ENCODE measurements at places on chromosomes 7 and 10. TPM values are rescaled to one million over a fixed set of nuclear protein-coding genes. Genes with fewer than 3 reads are reported as not detected.

DNA sequence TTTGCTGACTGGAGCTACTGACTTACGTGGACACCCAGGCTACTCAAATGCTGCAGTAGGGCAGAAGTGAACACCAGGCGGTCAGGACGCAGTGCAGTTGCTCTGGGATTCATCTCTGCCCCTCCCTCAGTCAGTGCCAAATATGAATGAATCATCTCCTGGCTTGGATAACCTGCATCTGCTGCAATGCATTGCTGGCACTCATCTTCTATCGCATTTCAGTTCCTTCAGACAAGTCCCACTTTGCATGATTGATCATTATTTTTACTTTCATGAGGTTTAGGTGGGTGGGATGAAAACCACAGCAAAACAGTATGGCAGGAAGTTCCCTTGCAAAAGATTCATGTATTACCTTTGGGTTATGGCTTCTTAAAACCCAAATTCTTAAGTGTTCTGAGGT, 224.6 kb upstream of the NRP1 start:
- DNase-seq: peak; percentile 98

- peak; percentile 33 for DNase-seq
Observed at GRCh38 chr7:76386691-76387260, 22.7 kb downstream of the SSC4D start.

DNA sequence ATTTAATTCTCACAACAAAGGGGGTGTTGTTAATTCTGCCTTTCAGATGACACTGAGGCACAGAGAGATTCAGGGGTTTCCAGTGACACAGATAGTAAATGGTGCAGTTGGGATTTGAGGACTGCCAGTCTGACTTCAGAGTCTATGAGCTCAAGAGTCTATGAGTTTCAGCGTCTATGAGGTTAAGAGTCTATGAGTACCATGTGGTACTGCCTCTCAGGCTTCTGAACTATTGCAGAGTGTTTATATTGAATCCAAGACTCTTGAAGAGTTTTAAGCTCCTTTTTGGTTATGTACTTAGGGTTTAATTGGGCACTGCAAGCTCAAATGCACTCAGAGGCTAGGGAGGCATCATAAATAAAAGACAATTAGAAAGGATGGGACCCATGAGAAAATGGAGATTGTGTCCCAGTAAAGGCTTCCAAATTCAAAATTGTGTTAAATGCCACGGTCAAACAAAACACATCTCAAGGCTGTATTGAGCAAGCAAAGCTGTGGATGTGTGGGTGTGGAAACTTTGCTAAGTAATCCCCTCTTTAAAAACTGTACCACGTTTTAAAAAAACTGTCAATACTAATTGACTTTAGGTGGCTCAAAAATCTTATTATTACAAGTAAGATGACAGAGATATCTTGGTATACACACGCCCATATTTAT, 123.9 kb upstream of the FAM171A1 start:
- DNase-seq: no peak

GRCh38 chr10:47370015-47370767, 13.9 kb downstream of the ZNF488 start:
- no peak for DNase-seq

GRCh38 chr10:61120805-61121204, 176.8 kb upstream of the RHOBTB1 start:
- DNase-seq: no peak

DNA sequence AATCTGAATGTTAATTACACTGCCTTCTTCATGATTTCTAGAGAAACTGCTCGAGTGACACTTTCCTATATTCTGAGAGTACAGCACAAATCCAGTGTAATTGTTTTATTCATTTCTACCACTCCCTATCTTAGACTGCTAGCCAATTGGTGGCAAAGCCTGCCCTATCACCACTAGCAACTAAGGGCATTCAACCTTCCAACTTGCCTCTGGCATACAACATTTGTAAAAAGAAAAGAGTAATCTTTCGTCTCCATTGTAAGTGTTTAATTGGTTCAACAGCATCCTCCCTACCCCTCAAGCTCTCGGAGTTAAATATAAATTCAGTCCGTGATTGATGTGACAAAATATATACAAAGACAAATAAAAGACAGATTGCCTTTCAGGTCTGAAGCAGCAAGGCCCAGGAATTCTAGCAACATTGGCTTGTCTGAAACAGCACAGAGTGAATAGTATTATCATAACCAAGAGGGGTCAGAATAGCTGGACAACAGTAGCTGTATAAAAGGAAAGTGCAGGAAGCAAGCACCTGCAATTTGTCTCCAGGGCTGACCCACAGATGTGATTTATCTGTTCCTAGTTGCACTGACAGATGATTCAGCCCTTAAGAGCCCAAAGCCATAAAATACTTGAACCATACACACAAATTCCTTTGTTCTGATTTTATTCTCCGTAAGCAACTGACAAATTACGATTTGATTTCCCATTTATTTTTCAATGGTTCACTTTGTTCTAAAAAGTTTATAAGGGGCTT, 47.6 kb upstream of the ANKRD1 start:
- peak; percentile 97 for DNase-seq

GRCh38 chr10:78222096-78222790, 188.6 kb downstream of the RPS24 start:
- no peak for DNase-seq

- DNase-seq: peak; percentile 25
Observed at GRCh38 chr10:55631071-55631654, 729.9 kb downstream of the ZWINT start.

DNA sequence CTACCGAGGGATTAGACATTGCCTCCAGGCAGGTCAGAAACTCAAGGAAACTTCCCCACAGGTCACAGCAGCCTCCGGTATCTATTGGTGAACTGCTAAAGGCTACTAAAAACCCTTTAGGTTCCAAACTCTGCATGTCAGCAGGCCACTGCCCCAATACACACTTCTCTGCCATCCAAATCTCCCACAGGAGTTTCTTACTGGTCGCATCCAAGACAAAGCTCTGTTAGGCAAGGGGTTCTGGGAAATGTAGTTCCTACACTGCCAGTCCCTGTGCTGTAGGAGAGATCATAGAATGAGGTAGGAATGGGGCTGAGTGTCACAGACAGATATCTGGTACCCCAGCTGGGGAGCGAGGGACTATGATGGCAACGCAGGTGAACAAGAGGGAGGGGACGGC, 757.0 kb upstream of the C7orf33 start:
- no peak for DNase-seq

GRCh38 chr10:104077247-104077646, 8.4 kb downstream of the COL17A1 start:
- DNase-seq: no peak

DNA sequence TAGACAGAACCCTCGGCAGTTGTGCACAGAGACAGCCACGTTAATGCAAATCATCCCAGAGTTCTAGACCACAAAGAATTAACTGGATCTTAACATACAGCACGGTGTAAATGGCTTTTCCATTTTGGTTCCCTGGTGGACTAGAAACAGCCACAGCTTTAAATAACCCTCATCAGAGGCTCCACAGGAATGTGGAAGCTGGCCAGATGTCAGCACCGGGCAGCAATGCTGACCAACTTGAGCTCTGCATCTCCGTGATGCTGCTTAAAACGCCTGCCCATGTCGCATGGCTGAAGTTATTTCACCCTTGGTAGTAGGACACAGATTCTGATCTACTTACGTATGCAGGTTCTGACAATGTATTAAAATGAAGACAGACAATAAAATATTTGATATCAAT, 24.5 kb downstream of the RSU1 start:
- peak; percentile 83 for DNase-seq

DNA sequence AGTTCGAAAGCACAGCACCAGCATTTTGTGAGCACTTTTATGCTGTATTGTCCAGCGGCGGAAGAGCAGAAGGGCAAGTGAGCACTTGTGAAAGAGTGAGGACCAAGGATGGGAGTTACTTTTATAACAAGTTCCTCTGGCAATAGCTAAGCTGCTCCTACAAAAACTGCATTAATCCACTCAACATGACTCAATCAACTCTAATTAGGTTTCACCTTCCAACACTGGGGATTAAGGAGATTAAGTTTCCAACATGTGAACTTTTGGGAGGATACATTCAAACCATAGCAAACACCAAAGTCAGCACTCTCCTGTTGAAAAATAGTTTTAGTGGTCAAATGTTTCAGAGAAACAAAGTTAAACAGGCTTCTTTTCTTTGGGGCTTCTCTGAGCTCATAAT, 844.5 kb downstream of the REEP3 start:
- no peak for DNase-seq

DNA sequence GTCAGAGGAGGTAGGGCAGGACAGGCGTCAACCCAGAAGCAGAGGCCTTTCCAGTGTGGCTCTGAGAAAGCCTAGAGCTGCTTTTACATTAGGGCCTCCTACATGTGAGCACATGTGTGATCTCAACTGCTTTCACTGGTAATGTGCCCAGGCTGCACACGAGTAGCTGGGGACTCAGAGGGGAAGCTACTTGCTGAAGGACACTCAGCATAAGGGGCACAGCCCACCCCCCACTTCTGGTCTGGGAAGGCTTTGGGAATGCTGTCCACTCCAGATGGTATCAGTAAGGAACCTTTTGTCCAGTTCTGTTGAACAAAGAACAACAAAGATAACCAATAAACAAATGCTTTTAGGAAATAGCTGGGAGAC, 18.9 kb downstream of the PRF1 start:
- DNase-seq: no peak

GRCh38 chr10:48235501-48235900, 39.0 kb downstream of the FRMPD2 start:
- no peak for DNase-seq

GRCh38 chr7:44980393-44981034, 1.7 kb upstream of the MYO1G start:
- DNase-seq: peak; percentile 77

- DNase-seq: no peak
Observed at GRCh38 chr7:74283858-74284447, 5.3 kb upstream of the CLIP2 start.

DNA sequence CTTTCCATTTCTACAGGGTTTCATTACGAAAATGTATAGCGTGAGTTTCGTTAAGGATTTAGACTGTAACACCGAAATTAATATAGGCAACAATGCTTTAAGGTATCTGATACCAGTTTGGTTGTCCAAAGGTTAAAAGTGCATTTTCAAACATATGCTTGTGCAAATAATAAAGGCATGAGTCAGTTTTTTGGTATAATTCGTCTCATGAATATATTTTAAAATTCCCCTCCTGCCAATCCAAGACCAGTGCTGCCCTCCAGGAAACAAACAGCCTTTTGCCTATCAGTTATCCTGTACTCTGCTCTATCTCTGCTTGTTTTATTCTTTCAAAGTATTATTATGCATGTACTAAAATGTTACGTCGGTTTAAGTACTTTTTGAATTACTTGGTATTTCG, 2.0 kb downstream of the LCOR start:
- no peak for DNase-seq

DNA sequence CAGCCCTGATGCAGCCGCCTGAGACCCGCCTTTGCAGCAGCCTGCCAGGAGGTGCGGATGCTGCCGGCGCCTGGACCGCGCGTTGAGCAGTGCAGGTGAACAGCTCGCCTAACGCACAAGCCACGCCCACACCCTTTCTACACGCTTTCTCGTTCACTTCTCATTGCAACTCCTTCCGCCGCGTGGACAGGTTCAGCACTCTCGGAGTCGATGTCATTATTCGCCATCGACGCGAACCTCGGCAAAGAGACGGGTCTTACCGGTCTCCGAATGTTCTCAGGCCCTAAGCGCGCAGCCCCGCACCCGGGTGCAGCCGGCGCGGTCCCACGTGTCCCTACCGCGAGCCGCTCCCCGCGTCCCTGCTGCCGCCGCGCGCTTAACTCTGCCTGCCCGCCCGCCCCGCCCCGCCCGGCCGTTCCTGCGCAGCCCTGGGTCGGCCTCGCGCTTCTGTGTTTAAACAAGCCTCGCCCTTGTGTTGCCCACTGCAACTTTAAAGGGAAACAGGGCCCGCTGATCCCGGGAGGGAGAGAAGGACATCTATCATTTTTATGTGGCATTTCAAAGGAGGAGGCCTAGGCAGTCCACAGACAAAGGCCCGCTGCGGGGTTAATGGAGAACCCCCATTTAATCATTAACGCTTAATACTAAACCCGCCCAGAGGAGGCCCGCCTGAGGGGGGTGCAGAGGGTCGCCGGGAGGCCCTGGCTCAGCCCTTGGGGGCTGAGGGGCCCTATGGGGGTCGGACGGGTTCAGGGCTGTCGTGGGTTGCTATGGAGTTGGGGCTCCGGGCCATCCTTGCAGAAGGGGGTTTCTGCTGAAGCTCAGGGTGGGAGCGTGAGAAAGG, 128.5 kb downstream of the WDR11 start:
- DNase-seq: no peak

GRCh38 chr10:62058896-62059216, 157.4 kb downstream of the ARID5B start:
- DNase-seq: no peak

DNA sequence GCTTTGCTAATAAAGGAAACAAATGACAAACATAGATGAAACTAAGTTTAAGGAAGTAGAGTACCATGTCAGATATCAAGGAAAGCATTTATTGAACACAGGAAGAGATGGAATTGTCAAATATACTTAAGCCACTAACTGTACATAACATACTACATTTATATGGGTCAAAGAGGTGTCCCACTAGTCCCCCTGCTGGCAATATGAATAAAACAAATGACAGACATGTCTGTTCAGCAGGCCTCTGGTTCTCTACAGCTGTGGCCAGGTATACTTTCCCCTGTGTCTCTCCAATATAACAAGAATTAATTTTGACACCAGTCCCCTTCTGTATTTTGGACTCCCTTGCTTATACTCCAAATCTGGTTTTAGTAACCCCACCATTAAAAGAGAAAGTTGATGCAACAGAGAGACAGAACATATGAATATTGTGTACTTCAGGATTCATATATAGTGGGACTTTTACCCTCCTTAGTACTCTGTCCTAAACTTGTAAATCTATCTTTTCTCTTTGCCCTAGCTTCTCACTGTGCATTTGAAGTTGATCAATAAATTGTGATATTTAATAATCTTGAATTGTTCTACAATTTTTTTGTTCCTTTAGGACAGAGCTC, 42.9 kb downstream of the CD36 start:
- no peak for DNase-seq

- DNase-seq: no peak
Observed at GRCh38 chr10:89164080-89164479, 43.0 kb downstream of the CH25H start.

AS3MT gene
- 0.34 TPM for total RNA-seq

PBLD gene
- total RNA-seq: 5.7 TPM

ABCB1 gene
- 1.8 TPM for total RNA-seq

ECHDC3 gene
- total RNA-seq: 1.9 TPM

MMRN2 gene
- total RNA-seq: 0.27 TPM

TMEM139 gene
- total RNA-seq: not detected

GIMAP1 gene
- total RNA-seq: not detected

FKBP9 gene
- 199 TPM for total RNA-seq

PSD gene
- total RNA-seq: 8.8 TPM

GDF2 gene
- not detected for total RNA-seq

FEZF1 gene
- 0.61 TPM for total RNA-seq

FBXO24 gene
- total RNA-seq: 0.52 TPM

TFR2 gene
- total RNA-seq: 0.50 TPM
